ENCODE measurements at places on chromosomes 2 and 18.

DNA sequence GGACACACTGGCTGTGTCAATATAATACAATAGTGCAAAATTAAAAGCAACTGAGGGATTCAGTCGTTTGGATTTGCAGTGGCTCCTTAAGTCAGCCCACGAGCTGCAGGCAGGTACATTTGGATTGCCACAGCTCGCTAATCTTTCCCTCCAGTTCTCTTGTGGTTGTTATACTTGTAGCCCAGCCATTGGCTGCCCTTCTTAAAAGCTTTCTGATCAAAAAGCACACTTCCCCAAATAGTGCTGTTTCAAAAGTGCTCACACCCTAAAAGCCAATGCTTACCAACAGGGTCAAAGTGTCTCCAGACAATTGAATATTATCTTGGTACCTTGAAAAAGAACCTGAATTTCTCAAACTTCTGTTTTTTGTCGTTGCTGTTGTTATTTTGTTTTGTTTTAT lies 404.7 kb upstream of the FAM98A start:
- DNase-seq = no peak

DNA sequence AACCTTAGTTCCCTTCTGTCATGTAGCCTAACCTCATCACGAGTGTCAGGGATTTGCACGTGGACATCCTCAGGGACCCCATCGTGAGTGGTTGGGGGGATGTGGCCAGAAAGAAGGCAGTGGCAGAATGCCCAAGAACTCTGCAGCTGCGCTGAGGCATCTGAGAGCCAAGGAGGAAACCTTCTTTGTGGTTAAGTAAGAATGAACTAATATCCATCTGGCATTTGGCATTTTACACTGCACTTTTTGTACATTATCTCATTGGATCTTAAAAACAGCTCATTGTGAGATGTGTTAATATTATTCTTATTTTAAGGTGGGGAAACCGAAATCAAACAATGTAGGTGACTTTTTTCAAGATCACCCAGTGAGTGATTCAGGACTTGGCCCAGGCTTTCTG lies 32.6 kb upstream of the APCDD1 start:
- no peak for DNase-seq

- peak; percentile 72 for DNase-seq
Observed at GRCh38 chr2:24613154-24613814, 122.2 kb downstream of the NCOA1 start.

DNA sequence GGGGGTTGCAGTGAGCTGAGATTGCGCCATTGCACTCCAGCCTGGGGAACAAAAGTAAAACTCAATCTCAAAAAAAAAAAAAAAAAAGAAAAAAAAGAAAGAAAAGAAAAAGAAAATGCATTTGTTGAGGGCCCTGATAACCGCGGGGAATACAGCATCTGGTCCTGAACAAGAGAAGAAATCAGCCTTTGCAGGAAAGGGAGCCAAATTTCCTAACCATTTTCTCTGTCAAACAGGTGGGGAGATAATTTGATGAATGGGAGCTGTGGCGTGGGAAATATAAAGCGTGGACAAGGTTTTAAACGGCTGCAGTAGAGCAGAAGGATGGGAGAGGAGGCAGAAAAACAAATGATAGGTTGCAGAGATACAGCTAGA lies 864 bp downstream of the E2F6 start:
- no peak for DNase-seq

DNA sequence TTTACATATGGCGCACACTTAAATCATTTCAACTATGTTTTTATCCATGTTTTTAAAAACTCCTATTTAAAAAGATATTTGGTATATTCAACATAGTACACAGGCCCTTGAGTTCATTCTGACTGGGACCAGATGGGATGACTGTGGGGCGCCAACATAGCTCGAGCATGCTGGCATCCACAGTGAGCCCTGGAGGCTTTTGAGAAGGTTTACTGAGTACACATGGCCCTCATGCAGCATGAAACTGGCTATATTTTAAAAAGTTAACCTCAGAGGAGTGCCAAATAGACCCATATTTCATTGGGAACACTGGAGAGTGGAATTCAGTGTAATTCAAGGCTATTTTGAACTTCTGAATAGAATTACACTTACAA lies 83.6 kb downstream of the CCDC85A start:
- no peak for DNase-seq

GRCh38 chr2:102238039-102238756 lies 51.4 kb downstream of the IL1RL2 start:
- DNase-seq = no peak

DNA sequence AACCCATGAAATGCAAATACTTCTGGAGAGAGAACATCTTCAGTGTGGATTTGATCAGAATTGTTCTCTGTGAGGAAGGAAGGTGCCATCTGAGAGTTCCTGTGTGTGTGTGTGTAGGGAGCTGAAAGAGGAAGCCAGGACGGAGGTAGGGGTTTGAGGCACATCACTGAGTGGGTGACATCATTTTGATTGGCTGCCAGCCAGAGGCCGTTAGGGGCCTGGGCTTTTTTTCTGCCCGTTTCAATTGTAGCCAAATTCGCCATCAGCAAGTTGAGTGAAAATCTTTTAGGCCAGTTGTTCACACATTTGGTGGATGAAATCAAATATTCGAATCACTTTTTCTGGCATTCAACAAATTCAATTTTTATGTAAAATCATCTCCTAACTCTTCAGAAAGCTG lies 48.9 kb downstream of the TSN start:
- DNase-seq = no peak

GRCh38 chr2:219727771-219728429 lies 100.5 kb downstream of the SLC4A3 start:
- no peak for DNase-seq

DNA sequence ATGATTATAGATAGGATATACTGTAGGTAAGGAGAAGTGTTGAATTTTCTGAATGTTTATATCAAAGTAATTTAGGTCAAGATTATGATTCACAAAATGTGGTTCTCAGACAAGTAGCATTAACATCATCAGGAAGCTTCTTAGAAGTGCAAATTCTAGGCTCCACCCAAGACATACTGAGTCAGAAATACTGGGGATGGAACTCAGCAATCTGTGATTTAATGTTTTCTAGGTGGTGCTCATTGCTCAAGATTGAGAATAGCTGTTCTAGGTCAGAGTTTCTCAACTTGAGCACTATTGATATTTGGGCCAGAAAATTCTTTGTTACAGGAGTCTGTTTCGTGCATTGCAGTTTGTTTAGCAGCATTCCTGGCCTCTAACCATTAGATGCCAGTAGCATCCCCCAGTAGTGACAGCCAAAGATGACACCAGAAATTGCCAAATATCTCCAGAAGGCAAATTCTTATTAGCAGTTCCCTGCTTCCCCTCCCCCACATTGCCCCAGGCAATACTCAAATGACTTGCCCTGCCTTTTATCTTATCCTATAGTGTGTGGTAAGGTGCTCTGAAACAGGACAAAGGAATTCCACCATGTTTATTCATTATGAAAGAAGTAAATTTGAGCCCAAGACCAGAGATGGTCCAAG lies 1001.2 kb downstream of the DPP10 start:
- no peak for DNase-seq

DNA sequence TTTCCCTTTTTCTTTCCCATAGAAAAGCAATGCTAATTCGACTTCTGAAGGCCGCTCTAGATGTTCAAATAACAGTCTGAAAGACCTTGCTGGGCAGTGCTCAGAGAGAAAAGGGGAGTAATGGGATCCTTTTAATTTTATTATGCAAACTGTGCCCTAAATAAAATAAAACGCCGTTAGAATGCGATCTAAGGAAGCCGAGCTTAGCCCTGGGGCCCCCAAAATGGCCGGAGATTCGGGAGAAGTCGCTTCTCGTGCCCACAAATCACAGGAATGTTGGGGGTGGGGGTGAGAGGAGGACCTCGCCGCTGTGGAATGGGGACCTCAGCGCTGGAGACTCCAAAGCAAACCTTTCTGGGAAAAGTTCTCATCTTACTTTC lies 8.4 kb upstream of the POU3F3 start:
- no peak for DNase-seq

GRCh38 chr2:175180701-175181103 lies 808 bp downstream of the ATP5MC3 start:
- peak; percentile 7 for DNase-seq

- peak; percentile 63 for DNase-seq
Observed at GRCh38 chr2:47272031-47272864, 117.1 kb upstream of the STPG4 start.

GRCh38 chr18:31738460-31739407 lies 21.9 kb downstream of the SLC25A52 start:
- DNase-seq = no peak

DNA sequence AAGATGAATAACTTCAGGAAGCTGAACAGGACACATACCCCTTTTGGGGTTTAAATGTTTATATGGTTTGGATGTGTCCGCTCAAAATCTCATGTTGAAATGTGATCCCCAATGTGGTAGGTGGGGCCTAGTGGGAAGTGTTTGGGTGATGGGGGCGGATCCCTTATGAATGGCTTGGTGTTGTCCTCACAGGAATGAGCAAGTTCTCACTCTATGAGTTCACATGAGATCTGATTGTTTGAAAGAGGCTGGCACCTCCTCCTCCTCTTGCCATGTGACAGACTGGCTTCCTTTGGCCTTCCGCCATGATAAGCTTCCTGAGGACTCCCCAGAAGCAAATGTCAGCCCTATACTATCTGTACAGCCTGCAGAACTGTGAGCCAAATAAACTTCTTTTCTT lies 88.6 kb upstream of the ZNF532 start:
- peak; percentile 66 for DNase-seq

DNA sequence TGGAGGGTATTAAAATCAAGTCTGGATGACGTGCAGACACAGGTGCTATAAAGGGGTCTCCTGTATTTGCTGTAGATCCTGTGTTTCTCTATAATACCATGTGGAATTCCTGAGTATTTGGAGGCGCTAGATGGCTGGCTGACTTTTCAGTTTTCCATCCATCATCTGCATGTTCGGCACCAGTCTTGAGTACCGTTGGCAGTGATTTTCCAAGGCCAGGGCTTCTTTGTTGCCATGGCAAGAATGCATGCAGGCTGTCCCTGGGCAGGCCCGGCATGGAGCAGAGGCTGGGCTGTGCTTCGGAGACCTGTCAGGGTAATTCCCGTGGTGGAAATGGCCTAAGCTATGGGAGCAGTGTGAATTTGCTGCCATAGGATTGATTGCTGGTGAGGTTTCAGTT lies 405.9 kb upstream of the HS6ST1 start:
- no peak for DNase-seq

DNA sequence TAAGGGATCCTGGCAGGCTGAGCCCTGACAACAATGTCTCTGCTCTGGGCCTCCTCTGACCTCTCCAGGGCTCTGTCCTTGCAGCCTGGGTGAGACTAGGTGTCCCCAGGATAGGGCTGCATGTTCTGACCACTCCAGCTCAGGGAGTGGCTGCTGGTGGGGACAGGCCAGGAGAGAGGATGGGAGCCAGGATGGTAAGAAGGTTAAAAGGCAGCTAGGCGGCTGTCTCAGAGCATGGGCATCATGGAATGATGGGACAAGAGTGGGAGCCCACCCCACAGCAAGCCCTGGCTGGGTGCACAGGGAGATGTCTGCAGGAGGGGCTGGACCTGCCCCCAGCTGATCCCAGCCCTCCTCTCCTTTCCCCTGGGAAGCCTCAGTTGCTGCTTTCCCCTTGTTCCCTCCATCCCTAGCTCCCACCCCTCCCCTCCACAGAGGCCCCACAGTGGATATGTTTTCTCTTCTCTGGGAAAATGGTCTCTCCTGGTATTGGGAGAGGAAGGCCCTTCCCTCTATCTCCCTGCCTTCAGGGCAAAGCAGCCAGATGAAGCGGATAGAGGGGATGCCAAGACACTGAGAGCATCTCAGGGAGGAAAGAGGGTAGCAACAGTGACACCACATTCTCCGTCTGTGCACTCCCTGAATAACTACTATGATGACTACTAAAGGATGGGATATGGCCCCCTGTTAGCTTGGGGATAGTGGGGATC lies 334.3 kb downstream of the DYSF start:
- no peak for DNase-seq

- DNase-seq = no peak
Observed at GRCh38 chr18:48138210-48138609, 207.8 kb upstream of the SMAD2 start.

DNA sequence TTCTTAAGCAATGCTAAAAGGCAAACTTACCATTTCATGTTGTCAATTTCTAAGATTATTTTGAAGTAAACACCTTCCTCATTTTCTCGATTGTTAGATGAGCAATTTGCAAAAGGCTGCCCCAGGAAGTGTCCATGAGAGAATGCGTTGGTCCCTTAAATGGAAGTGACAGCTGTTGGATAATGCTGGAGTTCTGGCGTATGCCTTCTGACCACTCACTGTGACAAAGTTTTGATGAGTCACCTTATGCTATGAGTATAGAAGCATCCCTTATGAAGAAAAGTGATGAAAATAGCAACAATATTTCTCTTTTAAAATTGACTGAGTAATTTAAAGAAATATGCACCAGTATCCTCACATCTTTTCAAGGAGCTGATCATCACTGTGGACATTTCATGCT lies 1497.5 kb downstream of the DPP10 start:
- no peak for DNase-seq

DNA sequence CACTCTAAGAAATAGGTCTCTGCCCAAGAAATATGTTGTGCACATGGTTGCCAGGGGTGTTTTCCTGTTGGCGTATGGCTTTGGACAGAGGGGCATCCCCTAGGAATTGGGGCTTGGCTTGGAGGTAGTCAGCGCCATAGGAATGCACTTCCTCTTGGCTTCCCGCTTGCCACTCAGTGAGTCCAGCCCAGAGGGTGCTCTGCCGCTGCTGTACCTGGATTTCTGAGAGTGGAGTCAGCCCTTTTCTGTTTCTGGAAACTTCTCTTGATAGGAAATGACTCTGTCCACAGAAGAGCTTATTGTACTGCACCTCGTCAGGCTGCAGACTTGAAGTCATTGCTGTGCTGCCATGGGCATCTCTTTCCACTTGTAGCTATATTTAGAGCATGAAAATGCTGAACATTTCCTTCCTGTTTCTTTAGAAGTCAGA lies 116.7 kb upstream of the MGAT5 start:
- no peak for DNase-seq

DNA sequence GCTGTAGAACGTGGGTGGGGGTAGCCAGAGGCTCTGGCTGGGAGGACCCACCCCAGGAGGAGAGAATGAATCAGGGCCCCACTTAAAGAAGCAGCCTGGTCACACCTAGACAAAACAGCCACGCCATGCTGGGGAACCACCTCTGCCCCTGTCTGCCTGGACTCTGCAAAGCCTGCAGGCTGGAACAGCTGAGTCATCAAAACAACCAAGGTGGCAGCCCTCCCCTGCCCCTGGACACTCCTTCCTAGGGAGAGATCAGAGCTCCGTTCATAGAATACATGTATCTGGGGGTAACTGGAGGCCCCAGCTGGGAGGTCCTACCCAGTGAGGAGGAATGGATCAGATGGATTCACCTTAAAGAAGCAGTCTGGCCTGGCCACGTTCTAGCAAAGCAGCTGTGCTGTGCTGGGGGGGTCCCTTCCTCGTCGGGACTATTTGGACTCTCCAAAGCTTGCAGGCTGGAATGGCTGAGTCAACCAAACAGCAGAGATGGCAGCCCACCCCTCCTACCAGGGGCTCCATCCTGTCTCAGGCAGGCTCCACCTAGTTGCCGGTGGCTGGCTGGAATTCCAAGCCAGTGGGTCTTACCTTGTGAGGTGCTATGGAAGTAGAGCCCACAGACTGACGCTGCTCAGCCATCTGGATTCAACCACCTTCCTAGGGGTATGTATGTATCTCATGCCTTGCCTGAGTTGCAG lies 50.5 kb upstream of the NT5C1B start:
- no peak for DNase-seq
